ENCODE measurements at places on chromosomes 16 and 17. TPM values are rescaled to one million over a fixed set of nuclear protein-coding genes. Genes with fewer than 3 reads are reported as not detected.
A peak's percentile ranks its signal among the peaks of the same experiment; 100 is the strongest.

The CA7 gene
- not detected for total RNA-seq

The PERCC1 gene
- not detected for total RNA-seq

The MILR1 gene
- total RNA-seq, result 52.6 TPM

- DNase-seq, result no peak
Observed at GRCh38 chr16:73544826-73545225, 496.9 kb upstream of the ZFHX3 start.

DNA sequence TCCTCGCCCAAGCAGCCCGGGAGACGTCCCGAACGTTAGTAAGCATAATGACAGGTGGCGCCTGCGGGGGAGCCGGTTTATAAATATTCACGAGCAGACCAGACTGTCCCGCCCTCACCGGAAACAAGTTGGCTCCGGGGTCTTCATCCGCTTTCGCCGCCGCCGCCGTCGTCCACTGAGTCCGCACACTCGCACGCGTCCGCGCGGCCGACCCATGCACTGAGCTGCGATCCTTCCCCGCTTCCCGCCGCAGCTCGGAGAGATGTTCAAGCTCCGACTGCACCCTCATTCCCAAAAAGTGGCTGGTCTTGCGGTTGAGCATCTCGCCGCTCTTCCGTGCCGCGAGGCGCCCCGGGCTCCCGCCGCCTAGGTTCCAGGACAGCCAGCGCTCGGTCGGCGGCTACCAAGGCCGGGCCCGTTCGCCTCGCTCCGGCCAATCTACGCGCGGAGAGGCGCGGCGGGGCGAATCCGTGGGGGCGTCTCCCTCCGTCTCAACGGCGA lies 385 bp downstream of the CFAP119 start:
- DNase-seq, result peak; percentile 37
